ENCODE measurements at places on chromosomes 12 and 14.

GRCh38 chr14:70901269-70901668, 6.0 kb upstream of the PCNX1 start:
- no peak for DNase-seq

- no peak for DNase-seq
Observed at GRCh38 chr14:54804538-54805041, 98.0 kb downstream of the GCH1 start.

DNA sequence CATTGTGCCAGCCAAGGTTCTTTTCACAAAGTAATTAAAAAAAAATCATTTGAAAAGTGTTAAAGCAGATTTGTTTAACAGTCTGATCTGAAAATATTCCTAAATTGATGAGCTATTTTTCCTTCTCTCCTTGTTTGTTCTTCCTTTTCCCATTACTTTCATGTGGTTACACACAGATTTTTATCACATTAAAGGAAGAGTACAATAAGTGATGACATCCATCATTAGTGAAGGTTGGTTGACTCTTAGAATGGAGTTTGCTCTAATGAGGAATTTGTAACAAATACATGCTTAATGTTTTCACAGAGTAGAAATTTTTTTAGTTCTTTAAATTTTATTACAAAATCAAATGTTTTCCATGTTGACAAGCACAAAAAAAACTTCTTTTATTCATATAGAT, 18.9 kb upstream of the TOMM20L start:
- DNase-seq, result no peak

DNA sequence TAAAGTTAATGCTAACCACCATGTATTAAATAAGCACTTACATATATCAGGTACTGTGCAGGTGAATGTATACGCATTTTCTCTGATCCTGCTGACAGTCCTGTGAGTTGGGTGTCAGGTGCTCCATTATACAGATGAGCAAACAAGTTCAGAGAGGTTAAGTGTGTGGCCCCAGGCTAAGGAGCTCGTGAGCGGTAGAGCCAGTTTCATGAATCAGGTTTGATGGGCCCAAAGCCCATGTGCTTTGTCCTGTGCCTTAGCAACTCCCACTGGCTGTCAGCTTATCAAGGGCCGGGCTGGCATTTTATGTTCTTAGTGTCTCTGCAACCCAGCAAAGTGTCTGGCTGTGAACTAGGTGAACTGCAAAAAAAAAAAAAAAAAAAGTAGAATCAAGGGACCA, 701.2 kb upstream of the TBX3 start:
- no peak for DNase-seq

GRCh38 chr12:127489061-127489460, 777.9 kb upstream of the TMEM132C start:
- no peak for DNase-seq
